ENCODE measurements at places on chromosomes 1 and 21.

DNA sequence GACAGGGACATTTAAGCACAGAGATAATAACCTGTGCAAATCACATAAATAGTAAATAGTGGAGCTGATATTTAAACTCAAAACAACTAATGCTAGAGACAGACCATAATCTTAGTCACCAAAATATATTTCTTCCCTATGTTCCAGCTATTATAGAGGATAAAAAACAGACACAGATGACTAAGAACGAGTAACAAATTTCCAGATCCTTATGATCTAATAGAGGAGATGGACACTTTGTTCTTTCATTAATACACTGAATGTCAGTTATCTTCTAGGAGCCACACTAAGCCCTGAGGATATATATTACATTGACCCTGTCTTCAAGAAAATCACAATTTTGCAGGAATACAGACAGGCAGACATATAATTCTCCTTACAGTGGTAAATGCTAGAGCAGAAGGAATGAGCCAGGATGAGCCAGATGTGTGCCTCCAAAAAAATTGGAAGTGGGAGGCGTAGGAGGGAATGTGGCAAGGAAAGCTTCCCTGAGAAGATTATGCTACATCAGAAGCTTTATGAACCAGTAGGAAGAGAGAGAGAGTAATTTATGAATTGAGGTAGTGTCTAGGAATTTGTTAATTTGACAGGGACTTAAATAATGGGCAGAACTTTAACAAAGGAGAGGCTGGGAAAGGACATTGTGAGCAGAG, 395.4 kb upstream of the BEND5 start:
- DNase-seq: no peak

GRCh38 chr1:247281001-247281574, 25.2 kb downstream of the VN1R5 start:
- DNase-seq: no peak

GRCh38 chr1:59443310-59443709, 146.4 kb downstream of the FGGY start:
- no peak for DNase-seq

DNA sequence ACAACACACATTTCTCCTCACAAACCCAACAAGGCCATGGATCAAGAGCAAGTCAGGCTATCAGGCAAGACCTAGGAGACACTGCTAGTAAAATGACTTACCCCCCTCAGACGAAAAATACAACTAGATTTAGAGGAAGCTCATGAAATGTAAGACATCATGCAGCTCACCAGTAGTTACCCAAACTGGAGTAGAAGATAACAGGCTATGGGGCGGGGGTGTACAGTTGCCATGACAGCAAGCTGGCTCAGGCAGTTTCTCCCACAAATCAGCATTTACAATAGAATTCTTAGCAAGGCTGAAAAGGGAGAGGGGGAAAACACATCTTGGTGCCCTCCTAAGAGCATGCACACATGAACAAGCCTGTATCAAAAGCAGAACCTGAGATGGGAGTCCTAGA, 13.9 kb downstream of the TPM3 start:
- no peak for DNase-seq

- no peak for DNase-seq
Observed at GRCh38 chr1:155648207-155649147, 38.5 kb downstream of the MSTO1 start.

GRCh38 chr21:45341779-45342178, 54.1 kb upstream of the POFUT2 start:
- DNase-seq: no peak

- DNase-seq: no peak
Observed at GRCh38 chr1:161188381-161188780, 10.5 kb downstream of the ADAMTS4 start.

- no peak for DNase-seq
Observed at GRCh38 chr1:92990828-92991227, 29.6 kb upstream of the DIPK1A start.

- DNase-seq: peak; percentile 64
Observed at GRCh38 chr21:36321325-36322082, 1.5 kb downstream of the MORC3 start.

DNA sequence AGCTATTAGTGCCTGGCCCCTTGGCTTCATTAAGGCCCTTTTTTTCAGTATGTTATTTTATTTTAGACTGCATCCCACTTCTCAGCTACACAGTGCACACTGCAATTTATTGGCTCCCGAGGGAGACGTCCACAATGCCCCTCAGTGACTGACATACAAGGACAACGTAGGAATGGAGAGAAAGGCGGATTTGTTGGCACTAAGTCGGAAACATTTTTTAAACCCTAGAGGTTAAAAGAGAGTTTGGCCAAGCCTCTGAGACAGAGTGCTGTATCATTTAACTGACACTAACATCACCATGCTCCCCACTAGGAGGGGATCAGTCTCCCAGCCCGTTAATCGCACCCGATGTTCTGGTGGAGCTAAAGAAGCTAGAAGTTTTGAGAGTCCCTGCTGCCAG, 45.7 kb upstream of the FOXD3 start:
- no peak for DNase-seq

DNA sequence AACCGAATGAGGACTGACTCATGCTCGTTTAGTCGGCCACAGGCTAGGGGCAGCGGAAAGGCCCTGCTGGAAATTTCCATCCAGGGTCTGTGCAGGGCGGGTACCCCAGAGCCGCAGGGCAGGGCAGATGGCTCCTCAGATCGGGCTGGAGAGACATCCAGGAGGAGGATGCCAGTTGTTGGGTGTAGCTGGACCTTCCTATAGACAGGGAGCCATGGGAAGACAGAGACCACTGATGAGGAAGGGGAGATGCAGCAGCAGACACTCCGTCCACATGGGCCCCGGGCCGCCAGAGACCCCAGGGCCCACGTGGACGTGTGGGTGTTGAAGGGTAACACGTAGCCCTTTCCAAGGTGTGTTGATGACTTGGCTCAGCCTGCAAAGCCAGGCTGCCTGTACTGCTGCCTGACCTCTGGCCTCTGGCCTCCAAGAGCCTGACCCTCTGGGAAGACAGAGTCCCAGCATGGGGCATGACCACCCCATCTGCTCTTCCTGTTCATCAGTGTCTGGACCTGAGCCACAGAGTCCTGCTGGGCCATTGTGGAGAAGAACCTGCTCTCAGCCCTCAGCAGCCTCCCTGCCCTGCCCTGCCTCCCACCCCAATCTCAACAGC, 4.8 kb downstream of the GNG4 start:
- DNase-seq: no peak

DNA sequence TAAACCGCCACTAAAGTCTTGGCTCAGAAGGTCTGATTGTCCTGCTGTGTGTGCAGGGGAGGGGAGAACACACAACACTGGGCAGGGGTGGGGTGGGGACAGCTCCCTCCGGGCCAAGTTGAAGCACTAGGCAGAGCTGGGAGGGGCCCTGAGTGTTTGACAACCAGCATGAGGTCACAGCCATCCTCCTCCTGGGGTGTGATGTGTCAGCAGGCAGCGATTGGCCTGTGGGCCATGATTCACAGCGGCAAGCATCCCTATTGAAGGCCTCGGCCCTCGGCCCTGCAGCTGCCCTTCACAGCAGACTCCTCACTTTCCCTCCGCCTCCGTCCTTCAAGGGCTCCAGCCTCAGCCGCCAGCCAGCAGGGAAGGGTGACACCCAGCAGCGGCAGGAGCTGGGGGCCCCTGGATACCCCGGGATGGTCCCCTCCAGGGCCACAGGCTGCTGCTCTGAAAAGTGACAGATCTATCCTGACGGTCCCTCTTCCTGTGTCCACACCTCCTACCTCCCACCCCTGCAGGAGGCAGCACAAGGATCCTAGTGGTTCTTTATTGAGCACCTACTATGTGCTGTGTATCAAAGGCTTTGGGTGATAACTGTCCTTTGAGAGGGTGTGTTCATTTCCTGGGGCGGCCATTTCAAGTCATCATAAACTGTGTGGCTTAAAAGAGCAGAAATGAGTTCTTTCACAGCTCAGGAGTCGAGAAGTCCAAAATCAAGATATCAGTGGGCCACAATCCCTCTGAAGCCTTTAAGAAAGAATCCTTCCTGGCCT, 66.0 kb upstream of the SLC25A33 start:
- no peak for DNase-seq

DNA sequence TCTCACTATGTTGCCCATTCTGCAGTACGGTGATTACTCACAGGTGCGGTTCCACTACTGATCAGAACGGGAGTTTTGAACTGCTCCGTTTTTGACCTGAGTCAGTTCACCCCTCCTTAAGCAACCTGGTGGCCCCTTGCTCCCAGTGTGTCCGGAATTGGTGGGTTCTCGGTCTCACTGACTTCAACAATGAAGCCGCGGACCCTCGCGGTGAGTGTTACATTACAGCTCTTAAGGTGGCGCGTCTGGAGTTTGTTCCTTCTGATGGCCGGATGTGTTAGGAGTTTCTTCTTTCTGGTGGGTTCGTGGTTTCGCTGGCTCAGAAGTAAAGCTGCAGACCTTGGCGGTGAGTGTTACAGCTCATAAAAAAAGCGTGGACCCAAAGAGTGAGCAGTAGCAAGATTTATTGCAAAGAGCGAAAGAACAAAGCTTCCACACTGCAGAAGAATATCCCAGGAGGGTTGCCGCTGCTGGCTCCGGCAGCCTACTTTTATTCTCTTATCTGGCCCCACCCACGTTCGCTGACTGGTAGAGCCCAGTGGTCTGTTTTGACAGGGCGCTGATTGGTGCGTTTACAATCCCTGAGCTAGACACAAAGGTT, 17.6 kb upstream of the PARP1 start:
- DNase-seq: no peak

GRCh38 chr1:158058237-158058985, 65.0 kb downstream of the KIRREL1 start:
- DNase-seq: no peak

DNA sequence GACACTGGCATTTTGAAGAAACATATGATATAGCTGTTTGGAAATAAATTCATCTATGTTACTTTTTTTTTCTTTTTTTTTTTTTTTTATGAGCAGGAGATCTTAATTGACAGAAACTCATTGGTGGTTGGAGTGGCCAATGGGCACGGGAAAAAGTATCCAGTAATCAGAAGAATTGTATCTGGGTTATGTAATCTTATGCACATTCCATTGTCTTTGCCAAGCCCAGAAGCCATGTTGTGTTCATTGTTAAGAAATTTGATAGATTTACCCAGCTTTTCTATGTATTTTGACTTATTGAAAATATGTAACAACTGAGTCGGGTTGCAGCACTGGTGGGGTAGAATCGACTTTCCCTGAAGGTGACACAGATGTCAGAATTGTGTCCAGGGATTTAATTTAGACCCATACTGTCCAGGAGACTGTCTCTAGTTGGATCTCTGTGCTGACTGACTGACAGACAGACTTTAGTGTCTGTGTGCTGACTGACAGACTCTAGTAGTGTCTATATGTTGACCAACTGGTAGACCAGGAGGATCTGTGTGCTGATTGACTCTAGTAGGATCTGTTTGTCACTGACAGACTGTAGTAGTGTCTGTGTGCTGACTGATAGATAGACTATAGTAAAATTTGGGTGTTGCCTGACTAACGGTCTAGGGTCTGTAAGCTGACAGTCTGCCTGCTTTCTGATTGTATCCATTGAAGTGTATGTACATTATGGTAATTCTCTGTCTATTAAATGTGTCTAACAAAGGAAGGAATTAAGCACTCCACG, 12.3 kb upstream of the C4BPB start:
- DNase-seq: no peak
